HL-60 (cell line): ENCODE measurements at places on chromosomes 2 and 18.

DNA sequence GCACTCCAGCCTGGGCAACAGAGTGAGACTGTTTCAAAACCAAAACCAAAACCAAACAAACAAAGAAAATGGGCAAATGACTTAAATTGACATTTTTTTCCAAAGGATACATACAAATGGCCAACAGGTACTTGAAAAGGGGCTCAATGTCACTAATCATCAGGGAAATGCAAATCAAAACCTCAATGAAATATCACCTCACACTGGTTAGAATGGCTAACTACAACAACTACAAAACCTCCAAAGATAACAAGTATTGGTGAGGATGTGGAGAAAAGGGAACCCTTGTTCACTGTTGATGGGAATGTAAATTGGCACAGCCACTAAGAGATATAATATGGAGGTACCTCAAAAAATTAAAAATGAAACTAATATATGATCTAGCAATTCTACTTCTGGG, 213.2 kb upstream of the HS6ST1 start:
- DNase-seq: no peak

- no peak for DNase-seq
Observed at GRCh38 chr2:170189757-170190156, 11.8 kb downstream of the MYO3B start.

DNA sequence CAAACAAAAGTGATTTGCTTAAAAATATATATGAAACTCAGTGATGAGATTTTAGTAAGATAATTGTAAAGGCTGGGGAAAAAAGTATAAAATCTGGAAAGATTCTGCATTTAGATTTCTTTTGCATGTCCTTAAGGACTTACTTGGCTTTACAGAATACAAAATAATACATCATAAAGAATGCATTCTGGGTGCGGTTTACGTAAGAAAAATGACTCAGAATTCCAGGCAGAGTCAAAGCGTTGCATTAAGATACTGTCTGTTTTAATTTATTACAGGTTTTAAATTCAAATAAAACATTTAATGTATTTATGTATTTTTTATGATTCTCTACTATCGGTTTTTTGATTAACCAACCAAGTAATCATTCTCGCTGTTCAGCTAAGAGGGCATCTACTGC, 178.0 kb downstream of the SH3BP4 start:
- no peak for DNase-seq

GRCh38 chr18:754656-755055, 42.2 kb upstream of the ENOSF1 start:
- no peak for DNase-seq

- no peak for DNase-seq
Observed at GRCh38 chr18:51391731-51392130, 194.2 kb upstream of the MEX3C start.

DNA sequence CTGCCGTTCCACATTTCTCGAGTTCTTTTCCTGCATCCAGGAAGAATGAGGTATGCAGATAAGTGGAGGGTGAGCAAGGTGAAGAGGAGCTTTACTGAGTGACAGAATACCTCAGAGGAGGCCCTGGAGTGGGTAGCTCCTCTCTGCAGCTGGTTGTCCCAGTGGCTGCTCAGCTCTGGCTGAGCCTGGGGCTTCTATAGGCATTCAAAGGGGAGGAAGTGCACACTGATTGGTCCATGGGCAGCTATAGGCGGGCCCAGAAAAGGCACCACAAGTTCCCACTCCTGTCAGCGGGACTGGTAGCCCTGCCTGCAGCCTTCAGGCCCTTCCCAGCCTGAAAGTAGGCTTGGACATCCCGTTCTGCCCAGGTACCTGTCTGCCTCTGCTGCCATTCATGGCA, 94.7 kb downstream of the DOK6 start:
- DNase-seq: no peak

DNA sequence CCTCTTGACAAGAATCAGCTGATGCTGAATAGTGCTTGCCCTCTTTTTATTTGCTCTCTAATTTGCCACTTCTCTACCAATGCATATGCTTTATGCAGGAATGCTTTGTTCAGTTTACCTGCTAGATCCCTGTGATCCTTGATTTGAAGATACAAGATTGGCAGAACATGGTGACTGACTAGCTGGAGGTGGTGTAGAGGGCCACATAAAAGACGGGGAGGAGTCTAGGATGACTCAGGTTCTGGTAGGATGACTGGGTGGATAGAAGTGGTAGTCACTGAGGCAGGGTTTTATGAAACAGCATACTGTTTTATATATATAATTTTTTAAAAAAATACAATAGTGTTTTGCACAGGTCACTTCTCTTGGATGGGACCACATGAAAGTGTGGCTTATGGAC, 6.3 kb upstream of the ADGRF3 start:
- no peak for DNase-seq

DNA sequence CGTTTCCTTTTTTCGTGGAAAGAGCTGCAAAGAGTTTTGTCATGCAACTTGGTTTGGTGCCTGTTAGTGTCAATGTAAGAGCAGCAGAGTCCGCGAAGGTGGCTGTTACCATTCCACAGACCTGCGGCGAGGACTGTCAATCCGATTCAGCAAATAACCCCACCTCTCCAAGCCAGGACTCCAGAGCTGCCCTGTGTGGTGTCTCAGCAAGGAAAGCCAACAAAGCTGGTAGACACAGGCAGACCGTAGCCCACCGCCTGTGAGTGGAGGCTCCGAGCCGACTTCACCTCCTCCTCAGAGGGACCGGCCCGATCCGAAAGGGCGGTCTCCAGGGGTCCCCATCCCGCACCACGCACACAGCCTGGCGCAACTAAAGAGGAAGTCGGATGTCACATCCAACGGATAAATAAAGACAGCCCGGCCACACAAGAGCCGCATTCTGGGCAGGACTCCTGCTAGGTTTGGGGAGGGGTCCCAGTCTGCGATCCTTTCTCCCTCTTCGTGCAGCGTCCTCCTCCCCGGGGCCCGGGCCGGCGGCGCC, 819 bp downstream of the ANKRD44 start:
- DNase-seq: peak; percentile 69

DNA sequence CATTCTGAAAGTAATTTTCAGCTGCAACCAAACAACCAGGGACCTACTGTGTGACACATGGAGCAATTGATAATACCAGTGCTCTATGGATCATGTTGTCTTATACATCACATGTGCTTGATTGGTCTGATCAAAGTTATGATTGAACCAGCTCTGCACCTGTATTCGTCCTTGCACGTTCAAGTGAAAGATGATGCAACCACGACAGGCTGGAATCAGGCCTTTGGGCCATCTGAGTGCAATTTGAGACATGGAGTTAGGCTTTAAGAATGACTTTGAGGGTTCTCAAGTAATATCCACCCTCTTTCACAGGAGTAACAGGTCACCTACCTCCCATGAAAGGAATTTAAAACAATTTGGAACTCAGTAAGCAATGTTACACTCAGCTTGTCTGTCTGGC, 165.2 kb downstream of the SLC8A1 start:
- no peak for DNase-seq

GRCh38 chr2:58293056-58293455, 51.9 kb upstream of the FANCL start:
- no peak for DNase-seq

GRCh38 chr2:175518206-175518605, 336.7 kb upstream of the ATP5MC3 start:
- no peak for DNase-seq

DNA sequence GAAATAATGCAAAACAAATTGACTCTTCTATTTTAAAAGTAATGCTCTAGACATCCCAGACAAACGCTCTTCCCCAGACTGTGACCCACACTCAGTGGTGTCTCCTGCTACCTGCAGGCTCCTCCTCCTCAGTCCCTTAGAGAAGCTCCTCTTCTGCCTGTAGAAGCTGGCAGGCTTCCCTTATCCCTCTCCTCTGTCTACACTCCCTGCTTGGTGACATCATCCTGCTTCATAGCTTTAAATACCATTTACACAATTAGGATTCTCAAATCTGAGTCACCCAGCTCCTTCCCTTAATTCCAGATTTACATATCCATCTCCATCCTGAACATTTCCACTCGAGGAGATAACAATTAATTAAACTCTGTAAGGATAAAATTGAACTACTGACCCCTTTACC, 167.9 kb downstream of the FBXO15 start:
- DNase-seq: no peak

DNA sequence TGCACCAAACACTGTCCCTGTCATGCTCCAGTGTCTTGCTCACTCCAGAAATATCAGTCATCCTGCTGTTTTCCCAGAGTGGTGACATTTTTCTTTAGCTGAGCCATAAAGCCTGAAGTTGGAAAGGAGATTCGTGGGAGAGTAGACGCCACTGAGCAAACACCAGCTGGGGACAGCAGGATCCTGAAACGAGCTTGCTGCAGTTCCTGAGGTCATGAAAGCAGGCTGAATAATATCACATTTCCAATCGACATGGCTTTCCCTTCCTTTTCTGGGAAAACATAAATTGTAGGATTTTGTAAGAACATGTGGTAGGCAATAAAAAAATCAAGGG, 276.4 kb downstream of the CDCA7 start:
- DNase-seq: no peak

DNA sequence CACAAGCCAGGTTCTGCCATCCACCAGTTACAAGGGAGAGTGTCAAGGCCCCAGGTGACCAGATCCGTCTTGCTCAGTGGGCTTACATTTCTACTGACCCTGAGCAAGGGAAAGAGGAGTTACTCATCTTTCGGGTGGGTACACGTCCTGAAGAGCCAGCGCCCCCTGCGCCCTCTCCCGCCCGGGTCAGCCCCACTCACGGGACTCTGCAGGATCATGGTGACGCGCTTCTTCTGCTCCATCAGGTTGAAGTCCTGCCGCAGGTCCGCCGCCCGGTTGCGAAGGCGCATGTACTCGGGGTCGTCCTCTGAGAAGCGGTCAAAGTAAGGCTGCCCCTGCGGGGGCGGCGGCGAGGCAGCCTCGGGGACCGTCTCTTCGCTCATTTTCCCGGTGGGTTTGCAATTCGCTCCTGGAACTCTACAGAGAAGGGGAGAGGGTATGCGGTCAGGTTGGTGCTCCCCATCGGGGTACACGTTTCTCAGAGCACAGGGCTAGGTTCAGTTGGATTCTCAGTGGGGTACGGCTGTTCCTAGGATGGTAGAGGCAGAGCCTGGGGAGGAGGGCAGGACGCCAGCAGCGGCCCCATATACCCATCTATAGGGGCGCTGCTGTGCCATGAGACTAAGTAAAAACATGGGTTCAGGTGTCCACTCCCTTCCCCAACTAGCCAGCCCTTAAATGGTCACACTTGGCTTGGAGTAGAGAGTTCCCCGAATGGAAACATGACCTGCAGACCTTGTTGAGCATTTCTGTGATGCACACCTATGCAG, 61.8 kb downstream of the ADD2 start:
- DNase-seq: no peak

GRCh38 chr2:68768461-68768860, 33.9 kb downstream of the ARHGAP25 start:
- no peak for DNase-seq

DNA sequence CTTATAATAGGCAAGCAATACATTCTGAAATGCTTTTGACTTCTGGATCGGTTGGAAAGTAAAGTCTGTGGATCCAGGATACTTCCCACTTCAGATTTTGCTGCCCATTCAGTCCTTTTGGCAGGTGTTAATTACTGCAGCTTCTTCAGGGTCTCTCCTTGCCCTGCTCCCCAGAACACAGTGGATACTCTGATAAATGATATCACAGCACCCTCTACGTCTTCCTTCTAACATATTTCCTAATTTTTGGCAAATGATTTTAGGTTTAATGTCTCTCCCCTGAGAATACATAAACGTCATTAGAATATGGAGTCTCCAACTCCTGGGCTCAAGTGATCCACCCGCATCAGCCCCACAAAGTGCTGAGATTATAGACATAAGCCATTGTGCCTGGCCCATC, 249.8 kb downstream of the NYAP2 start:
- DNase-seq: no peak

DNA sequence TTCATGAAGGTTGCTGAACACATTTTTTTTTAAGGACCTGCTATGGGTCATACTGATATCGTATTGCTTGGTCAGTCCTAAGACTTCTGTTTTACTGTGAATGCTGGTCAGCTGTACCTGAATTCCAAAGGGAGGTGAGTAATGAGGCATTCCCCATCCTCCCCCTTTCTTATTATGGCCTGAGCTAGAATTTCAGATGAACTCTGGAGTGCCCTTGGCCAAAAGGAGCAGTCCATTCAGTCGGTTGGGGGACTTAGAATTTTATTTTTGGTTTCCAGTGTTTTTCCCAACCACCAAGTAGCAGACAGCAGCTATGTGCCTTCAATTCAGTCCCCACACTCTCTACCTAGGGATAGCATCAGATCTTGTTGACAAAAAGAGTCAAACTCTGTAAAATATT, 26.9 kb upstream of the PDCL3 start:
- no peak for DNase-seq

DNA sequence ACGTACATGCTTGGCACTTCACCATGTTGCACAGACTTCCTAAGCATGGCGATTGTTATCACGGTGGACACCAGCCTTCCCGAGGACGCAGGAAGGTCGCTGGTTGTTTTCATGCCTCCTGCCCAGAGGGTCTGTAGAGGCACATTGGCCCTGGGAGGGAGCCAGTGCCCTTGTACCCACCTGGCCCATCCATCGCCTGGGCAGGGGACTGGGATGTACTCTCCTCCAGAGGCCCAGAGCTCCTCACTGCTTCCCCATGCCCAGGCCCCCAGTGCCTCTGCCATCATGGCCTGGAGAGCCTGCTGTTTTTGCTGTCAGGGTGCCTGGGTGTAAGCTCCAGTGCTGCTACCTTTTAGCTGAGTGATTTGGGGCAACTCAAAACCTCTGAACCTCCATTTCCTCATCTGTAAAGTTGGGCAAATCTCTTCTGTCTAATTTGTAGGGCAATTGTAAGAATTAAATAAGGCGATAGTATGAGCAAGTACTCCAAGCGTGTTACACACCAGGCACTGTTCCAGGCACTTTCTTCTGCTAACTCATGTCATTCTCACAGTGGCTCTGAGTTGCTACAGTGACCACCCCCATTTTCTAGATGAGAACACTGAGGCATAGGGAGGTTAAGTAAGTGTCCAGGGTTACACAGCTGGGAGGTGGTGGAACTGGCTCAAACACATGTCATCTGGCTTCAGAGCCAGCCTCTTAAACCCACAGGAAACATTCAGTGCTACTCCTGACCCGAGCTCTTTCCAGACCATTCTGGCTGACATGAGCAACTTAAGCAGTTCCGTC, 45.3 kb downstream of the GREB1 start:
- DNase-seq: no peak

DNA sequence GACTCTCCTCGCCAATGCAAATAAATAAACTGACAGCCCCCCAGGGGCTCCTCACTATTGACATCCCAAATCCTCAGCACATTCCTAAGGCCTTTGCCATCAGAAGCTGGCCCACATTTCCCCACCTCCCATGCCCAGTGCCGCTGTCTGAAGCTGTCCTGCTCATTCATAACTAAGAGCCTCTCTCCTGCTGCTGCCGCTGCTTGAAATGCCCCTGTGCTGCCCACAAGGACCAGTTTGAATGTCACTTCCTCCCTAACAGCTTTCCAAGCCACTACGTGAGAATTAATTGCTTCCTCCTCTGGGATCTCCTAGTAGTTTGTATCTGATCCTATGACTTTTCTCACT, 151.6 kb upstream of the CAPN13 start:
- DNase-seq: no peak

DNA sequence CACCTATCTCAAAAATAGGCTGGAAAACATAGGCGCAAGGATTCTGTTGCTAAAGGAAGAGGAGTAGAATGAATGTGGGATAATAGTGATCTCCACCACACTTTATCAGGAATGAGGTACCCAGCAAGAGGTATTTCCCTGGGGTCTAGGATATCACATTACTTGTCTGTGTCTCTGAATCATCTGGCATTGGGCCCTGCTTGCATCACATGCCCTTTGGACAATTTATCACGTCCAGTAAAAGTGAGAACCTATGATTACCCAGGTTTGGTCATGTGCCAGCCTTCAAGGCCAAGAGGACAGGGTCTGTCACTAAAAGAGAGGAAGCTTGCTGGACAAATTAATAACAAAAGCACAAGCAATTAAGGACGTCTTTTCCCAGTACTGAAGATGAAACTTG, 11.4 kb upstream of the TRAPPC8 start:
- no peak for DNase-seq
